ENCODE measurements at places on chromosomes 16 and 17.
A peak's percentile ranks its signal among the peaks of the same experiment; 100 is the strongest.

GRCh38 chr16:9008601-9009260 lies 45.0 kb upstream of the USP7 start:
- peak; percentile 95 for DNase-seq

DNA sequence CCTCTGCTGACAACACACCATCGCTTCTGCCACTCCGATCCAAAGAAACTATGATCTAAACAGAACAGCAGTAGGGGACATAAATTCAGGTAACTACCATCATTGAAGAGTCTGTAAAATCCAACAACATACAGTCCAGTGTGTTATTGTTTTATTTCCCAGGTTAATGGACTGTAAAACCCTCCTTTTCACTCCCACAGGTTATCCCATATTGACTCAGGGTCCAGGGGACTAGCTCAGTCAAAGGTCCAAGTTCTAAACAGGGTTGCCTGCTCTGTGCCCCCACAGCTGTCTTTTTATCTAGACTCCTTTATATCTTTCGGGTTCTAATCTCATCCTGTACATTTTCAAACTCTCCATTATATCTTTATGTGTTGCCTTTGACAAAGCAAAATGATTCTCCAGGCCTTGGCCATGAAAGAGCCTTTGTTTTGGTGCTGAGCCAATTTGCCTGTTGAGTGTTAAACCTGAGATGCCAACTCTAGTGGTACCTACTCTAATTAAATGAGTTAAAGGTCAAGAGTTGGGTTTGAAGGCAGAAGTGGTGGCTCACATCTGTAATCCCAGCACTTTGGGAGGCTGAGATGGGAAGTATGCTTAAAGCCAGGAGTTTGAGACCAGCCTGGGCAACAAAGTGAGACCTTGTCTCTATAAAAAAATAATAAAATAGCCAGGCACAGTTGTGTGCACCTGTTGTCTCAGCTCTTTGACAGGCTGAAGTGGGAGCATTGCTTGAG lies 80.5 kb downstream of the SNX11 start:
- DNase-seq: no peak

GRCh38 chr16:72961863-72962262 lies 86.1 kb downstream of the ZFHX3 start:
- peak; percentile 55 for DNase-seq

- no peak for DNase-seq
Observed at GRCh38 chr16:88402551-88403240, 19.9 kb downstream of the ZNF469 start.

DNA sequence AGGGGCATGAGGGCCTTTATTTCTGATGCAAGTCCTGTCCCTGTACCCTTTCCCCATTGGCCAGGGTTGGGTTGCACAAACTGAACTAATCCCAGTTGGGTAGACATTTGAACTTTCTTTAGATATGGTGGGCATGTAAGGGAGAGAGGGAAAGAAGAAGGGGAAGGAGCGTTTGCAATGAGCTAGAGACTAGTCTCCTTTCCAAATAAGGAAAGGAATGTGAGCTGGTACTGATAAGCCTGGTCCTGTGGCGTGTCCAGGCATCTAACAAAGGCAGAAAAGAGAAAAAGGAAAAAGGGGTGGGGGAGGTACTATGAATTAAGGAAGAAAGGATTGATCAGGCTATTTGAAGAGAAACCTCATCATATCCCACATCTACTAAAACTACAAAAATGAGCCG lies 20.3 kb downstream of the CHMP6 start:
- no peak for DNase-seq

DNA sequence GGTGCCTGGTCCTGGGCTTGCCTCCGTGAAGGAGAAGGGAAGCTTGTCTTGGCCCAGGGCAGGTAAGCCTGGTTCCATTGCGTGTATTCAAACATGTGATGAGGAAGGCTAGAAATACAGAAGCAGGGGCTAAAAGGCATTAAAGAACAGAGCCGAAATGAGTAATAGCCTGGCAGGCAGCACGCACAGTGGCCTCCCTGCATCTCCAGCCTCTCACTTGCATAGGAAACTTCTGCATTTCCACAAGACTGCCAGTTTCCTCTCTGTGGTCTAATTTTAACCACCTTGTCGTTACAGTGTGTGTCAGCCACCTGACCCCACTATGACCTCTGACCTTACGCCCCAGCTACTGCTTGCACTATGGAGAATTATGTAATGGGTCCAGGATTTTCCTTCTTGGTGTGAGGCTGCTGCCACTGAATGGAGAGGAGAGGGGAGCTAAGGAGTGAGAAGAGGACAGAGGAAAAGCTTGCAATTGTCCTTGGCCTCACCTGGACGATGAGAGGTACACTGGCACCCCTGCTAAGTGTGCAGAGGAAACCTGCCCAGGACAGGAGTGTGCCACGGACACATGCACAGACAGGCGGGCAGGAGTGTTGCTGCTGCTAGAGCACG lies 32.8 kb downstream of the HIC1 start:
- DNase-seq: no peak

DNA sequence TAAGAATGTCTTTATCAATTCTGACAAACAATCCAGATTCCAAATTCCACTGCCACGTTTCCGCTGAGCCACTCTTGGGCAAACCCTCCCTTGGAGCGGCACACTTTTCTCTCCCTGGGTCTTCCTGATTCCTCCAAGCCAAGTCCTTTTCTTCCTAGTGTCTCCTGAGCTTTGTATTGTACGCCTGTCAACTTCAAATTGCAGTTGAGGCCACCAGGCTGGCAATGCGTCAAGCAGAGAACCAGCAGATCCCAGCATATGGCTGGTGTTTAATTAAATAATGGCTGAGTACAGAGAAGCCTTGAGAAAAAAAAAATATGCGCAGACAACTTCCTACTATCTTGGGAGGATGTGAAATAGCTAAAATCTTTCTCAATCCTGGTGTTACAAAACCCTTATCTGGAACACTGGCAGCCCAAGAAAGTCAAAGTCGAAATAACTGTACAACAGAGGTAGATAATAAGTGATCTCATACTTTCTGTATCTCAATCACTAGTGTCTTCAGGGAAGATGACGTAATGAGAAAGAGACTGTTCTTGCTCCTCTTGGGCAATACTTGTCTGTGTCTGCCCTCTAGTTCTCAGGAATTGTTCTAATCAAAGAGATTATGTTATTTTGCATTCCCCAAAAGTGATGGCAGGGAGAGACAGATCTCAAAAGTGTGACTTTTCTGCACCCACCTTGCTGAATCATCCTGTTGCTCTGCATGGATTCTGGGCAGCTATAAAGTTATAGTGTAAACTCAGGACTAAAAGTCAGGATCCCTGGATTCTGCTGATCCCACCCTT lies 15.0 kb downstream of the SMIM36 start:
- DNase-seq: no peak

GRCh38 chr16:84294117-84294516 lies 561 bp upstream of the WFDC1 start:
- no peak for DNase-seq

- DNase-seq: no peak
Observed at GRCh38 chr16:13041646-13042290, 140.4 kb downstream of the SHISA9 start.

GRCh38 chr17:4735876-4736651 lies 3.6 kb upstream of the ZMYND15 start:
- no peak for DNase-seq

DNA sequence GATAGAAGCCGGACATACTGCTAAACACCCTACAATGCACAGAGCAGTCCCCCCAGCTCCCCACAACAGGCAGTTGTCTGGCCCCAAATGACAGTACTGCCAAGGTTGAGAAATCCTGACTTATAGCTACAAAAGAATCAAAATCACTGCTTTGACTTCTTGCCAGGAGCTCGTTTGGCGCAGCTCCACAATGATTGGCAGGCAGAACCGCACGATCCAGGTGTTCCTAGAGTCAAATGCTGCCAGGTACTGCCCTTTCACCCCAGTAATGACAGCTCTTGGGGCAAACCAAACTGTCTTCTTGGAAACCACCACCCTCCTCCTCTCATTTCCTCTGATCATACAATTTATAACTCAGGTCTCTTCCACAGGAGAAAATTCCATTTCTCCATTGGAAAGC lies 2.2 kb upstream of the TMC5 start:
- DNase-seq: no peak

GRCh38 chr17:41652461-41652970 lies 28.1 kb upstream of the KRT17 start:
- DNase-seq: peak; percentile 46

- DNase-seq: no peak
Observed at GRCh38 chr17:39607851-39608130, at the start of gene NEUROD2. Gene NEUROD2, minus strand, starts transcription at chr17:39607920. Its CDS starts 1,321 bp downstream, at chr17:39606599.

DNA sequence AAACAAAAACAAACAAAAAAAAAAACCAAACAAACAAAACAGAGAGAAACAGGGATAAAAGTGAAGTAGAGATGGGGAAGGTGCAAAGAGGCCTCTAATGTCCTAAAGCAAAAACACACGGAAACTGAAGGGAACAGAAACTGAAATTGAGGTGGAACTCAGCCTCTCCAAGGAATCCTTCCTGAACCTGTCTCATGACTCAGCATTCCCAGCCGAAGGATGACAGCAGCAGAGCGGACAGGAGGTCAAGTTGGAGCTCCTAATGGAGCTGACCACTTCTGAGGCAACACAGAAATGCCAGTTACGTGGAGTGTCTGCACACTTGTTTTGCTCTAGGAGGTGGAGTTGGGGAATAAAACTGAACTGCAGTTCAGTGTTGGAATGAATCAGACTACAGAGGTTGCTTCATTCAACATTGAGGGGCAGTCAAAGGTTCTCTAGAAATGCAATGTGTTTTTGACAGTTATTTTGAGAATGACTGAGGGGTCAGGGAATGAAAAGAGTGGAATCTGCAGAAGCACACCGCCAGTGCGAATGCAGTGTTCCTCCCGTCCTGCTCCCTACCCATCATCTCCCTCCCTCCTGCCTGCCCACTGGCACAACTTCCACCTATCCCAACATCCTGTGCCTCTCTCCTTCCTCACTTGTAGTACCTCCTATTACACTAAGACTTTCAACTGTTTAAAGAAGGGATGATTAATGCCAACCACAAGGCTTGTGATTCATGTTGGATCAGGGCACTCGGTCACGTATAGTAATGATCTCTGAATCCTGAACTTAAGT lies 6.3 kb downstream of the UBE2O start:
- peak; percentile 82 for DNase-seq

DNA sequence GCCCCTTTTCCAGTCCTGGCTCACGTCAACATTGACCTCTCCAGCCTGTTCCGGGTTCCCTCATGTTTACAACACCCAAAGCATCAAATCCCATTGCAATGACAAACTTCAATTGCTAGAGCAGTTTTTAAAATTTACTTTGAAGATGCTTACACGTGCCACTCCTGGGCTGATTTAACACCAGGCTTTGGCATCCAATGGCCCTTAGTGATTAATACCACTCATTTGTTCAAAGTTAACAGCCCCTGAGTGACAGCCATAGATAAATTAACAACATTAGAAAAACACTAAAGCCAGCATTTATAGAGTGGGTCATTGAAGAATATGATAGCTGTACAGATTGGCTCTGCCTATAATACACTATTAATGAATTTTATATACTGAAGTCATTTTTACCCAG lies 135.1 kb downstream of the PMP22 start:
- DNase-seq: no peak

DNA sequence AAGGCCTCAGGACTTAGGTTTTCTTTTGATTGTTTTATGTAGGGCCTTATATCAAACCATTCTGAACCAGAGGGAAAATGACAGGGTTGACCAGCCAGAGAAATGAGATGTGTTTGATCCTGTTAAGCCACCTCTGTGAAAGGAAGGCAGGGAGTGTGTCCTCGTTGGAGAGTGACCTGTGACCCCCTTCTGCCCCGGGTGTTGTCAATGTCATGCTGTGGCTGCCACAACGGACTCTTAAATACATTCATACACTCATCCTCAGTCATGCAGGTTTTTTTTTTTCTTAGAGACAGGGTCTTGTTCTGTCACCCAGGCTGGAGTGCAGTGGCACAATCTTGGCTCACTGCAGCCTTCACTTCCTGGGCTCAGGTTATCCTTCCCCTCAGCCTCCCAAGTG lies 6.1 kb downstream of the MYCBPAP start:
- DNase-seq: peak; percentile 31

DNA sequence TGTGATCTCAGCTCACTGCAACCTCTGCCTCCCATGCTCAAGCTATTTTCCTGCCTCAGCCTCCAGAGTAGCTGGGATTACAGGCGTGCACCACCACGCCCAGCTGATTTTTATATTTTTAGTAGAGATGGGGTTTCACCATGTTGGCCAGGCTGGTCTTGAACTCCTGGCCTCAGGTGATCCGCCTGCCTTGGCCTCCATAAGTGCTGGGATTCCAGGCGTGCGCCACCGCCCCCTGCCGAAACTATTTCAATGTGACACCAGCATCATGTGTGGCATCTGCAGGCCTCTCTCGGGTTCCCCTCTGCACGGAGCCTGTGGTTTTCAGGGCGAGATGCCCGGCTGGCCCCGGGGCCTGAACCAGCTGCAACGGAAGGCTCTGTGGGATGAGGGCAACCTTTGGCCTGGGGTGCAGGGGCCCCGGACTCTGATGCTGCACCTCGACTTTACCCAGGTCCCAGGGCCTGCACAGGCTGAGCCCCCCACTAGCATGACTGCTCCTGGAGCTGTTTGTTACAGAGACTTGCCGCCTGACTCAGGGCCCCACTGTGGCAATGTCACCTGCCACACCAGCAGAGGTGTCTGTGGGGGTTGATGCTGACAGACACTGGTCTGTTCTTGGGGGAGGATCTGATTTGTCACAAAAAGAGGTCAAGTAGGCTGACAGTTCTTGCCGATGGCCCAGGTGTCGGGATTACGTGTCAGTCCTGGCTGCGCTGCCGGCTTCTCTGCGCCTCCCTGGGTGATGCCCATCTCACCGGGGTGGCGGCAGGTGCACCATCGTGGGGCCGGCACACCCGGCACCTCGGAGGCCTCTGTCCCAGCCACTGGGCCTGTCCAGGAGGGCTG lies 8.6 kb upstream of the TEX19 start:
- peak; percentile 79 for DNase-seq

GRCh38 chr17:37485938-37486570 lies 3.6 kb upstream of the DUSP14 start:
- no peak for DNase-seq

DNA sequence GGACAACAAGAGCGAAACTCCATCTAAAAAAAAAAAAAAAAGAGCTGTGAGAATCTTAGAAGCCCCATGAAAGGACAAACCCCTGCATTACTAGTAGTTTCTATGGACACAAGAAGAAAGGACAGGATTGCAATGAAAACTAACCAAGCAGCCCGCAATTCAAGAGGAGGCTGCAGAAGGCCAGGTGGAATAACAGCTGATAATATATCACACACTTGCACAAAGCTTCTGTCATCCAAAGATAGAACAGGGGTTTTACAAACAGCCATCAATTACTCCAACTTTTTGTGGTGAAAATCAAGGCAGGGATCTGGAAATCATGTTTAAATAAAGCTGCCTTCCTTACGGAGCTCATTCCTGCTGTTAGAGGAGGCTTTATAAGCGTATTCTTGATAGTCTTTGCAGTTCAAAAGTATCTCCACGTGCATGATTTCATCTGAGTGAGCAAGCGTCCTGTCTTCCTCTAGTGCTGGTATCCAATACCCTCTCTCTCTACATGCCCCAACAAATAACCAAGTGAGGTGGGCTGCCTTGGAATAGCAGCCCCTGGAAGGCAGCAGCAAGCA lies 23.1 kb upstream of the TMEM94 start:
- DNase-seq: no peak

Data from endodermal cell (in vitro differentiated cells).